ENCODE measurements at places on chromosomes 7 and 10. TPM values are rescaled to one million over a fixed set of nuclear protein-coding genes. Genes with fewer than 3 reads are reported as not detected.

DNA sequence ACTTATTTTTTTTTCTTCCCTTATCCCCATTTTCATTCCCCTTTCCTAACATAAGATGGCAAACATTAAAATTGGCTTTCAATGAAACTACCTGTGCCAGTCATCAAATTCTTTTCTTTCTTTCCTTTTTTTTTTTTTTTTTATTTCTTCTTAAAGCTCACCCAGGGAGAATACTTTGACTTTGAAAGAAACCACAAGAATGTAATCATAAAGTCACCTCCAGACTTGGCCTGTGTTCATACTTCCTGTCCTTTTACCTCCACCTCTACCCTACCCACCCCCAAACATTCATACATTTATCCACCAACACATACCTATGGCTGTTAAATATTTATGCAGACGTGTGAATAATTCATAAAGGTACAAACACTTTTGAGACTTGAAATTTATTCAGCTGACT lies 254.6 kb downstream of the SLC25A13 start:
- DNase-seq, result no peak

DNA sequence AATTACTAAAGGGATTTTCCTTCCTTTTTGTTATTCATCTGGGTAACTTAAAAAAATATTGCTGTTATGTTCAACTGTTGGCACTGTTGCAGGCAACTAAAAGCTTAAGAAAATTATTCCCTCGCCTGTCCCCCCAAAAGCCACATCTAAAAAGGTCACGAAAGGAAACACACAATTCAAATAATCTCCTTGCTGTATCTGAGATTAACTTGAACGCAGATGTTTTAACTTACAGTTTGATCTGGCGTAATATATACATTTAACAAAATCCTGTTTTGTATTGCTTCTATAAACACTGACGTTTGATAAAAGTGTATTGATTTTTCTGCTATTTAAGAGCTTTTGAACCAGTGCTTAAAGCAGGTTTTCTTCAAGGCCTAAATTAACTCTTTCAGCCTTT lies 432.1 kb downstream of the SUGCT start:
- no peak for DNase-seq

DNA sequence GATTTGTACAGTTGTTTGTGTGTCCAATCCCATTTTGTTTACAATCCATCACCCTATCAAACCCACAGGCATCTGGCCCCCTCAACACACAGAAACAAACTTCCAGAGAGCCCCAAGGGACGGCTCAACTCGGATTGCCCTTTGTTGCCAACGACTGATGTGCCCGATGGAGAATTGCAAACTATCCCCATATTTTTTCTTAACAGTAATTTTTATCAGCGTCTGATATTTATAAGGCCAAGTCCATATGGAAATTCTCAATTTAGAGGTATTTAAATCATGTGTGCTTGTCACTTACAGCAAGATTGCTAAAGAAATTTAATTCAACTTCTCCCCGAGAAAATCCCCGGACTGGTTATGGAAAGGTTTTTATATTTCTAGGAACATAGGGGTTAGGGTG lies 113.9 kb upstream of the NPS start:
- DNase-seq, result no peak

DNA sequence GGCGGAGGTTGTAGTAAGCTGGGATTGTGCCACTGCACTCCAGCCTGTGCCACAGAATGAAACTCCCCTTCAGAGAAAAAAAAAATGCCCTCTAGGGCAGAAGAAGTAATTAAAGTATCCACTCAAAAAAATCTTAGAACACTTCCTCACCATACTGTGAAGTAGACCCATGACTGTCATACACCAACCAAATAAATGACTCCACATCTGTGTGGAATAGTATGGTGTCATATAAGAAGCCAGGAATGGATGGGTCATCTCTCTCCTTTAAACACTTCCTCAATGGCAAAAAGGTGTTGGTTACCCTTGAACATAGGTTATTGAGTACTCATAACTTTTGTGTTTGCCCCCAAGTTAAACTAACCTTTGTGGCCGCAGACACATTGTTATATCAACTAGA lies 48.1 kb upstream of the PCGF5 start:
- DNase-seq, result no peak

GRCh38 chr10:70007116-70007820 lies 45.4 kb upstream of the MACROH2A2 start:
- no peak for DNase-seq

- DNase-seq, result no peak
These were observed 55.8 kb downstream of the FAM53B start for GRCh38 chr10:124688386-124688785.

DNA sequence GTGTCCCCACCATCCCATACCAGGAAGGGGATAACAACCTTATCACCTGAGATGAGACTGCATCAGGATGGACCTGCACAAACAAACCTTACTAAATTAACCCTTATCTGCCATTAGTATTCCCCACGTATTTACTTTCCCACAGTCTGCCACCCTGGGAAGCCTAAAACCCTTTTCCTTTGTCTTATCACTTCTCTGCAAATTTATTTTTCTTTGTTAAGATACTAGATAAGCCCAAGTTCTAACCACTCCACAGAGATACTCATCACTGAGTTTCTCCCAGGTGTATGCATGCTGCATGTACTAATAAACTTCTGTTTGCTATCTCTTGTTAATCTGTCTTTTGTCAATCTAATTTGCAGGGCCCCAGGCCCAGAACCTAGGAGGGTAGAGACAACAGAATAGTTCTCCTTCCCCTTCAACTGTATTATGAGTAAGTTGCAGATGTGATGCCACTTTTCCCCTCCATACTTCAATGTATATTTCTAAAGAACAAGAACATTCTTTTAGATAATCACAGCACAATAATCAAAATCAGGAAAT lies 66.0 kb downstream of the ELMO1 start:
- no peak for DNase-seq

AKR1B15 gene
- 0.22 TPM for polyA plus RNA-seq

Data from left kidney (tissue), 8 donors.